Large intestine (tissue), 12 donors: ENCODE measurements at places on chromosomes 2 and 18.

- no peak for DNase-seq
Observed at GRCh38 chr2:191597186-191597751, 80.7 kb upstream of the NABP1 start.

GRCh38 chr18:45103319-45104048 lies 422.8 kb downstream of the SETBP1 start:
- peak; percentile 12 for DNase-seq

GRCh38 chr2:55355451-55355850 lies 64.2 kb downstream of the CCDC88A start:
- no peak for DNase-seq

DNA sequence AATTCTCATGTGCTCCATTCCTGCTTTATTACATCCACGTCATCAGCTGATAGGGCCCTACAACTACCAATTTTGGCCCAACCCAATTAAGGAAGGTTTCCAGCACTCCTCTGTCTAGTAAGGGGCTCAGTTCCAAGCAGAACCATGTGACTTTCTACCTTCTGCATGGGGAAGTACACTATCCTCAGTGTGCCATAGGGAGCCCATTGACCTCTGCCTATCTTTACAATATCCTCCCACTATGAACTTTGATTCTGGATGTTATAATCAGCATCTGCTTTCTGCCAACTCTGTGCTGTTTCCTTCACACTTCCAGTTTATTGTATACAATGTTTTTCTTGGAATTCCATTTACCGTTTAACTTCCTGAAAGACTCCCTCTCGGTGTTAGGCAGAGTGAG lies 53.9 kb upstream of the GCFC2 start:
- peak; percentile 17 for DNase-seq

DNA sequence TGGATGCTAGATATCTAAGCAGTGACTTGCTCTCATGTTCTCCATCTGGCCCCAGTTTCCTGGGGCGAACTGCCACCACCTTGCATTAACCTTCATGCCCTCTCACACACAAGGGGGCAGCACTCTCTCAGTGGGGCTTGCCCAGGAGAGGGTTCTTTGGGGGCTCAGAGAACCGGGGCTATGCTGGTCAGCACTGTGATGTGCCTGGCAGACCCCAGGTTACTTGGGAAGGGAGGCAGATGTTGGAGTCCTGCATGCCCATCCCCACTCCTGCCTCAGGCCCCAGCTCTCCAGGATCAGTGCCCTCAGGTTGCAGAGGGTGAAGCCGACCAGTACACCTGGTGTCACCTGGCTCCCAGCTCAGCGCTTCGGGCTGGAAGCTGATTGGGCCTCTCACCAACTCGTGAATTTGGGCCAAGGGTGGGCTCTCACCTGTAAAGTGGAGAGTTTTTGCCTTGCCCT lies 396.2 kb upstream of the HS6ST1 start:
- no peak for DNase-seq

- no peak for DNase-seq
Observed at GRCh38 chr18:59318460-59319050, at the start of gene CPLX4. Gene CPLX4, minus strand, starts transcription at chr18:59318649. Its CDS starts 187 bp downstream, at chr18:59318462.

GRCh38 chr2:95552911-95553310 lies 38.9 kb upstream of the TRIM43 start:
- DNase-seq: no peak

DNA sequence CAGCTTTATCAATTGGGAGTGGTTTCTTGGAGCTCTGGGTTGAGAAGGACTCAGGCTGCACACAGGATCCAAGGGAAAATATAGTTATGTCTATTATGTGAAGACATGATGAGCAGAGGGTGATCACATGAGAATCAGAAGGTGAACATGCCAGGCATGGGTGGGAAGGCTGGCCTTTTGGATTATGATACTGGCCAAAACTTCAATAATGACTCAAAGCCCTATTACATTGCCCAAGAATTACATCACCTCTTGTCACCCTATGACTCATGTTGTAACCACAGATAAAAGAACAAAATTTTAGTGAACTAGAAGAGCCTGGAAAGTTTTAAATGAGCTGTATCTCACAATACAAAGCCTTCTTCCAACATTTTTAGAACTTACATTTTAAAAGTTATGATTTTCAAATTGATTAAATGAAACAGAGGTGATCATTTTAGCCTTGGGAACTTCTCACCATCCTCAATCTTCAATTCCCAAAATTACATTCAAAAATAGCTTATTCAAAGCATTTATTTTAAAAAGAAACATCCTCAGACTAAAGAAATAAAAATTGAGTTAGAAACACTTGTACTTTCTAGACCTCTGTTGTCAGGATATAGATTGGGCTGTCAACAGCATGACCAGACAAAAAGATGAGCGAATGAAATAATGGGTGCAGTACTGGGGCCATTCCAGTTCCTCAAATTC lies 428.3 kb downstream of the MBD2 start:
- DNase-seq: peak; percentile 58

DNA sequence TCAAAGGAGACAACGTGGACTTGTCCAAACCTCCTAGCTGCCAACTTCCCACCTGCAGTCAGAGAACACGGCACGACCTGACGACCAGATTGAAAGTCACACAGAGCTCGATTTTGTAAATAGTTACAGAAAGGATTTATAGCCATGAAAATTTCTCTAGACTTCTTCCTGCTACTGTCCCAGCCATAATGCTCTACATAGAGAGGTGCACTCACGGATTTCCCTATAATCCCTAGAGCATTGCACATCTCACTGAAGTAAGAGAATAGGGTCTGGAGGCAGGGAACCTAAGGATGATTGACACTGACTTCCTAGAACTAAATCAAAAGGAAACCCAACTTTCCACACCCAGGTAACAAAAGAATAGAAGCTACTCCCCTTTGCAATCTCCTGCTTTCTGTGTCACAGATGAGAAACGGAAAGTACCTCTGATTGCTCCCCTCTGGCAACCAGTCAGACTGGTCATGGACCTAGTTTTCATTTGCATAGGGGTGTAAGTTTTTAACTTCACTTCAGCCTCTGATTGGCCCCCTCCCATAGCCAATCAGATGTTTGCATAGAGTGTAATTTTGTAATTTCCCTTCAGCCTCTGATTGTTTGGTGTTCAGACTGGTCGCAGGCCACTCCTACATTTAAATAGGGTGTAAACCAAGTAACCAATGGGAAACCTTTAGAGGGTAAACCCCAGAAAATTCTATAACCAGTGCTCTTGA lies 58.6 kb upstream of the FBXO11 start:
- no peak for DNase-seq

DNA sequence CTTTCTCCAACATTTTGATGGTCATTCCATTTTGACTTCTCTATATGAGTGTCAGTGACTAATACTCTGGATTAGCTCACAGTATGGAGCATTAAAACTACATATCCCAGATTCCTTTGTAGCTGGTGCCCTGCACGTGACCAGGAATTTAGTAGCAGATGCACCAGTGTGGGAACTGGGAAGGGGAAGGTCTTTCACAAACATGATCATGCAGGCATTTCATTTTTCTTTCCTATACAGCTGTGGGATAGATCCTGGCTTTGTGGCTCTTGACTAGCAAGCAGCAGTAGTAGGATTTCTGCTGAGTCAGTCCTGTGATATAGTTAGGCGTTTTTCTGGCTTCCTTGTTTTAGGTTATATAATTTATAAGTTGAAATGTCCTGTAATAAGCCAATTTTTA lies 971.0 kb upstream of the CDH2 start:
- DNase-seq: no peak

DNA sequence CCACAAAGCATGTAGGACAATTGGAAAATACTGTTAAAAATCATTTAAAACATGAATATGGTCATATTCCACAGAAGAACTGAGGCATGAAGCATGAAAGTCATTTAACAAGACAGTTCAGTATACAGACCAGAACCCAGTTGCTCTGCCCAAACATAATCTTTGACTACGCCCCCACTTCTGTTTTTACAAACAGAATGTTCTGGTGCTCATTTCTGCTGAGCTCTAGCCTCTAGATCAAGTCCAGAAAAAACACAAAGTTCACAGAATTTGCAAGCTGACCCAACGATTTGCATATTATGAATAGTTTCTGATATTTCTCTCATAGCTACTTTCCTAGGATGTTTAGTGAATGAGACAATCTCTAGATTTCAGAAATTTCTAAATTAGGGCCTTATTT lies 424.9 kb downstream of the PID1 start:
- DNase-seq: no peak

GRCh38 chr2:64582774-64583340 lies 58.7 kb downstream of the AFTPH start:
- DNase-seq: no peak

DNA sequence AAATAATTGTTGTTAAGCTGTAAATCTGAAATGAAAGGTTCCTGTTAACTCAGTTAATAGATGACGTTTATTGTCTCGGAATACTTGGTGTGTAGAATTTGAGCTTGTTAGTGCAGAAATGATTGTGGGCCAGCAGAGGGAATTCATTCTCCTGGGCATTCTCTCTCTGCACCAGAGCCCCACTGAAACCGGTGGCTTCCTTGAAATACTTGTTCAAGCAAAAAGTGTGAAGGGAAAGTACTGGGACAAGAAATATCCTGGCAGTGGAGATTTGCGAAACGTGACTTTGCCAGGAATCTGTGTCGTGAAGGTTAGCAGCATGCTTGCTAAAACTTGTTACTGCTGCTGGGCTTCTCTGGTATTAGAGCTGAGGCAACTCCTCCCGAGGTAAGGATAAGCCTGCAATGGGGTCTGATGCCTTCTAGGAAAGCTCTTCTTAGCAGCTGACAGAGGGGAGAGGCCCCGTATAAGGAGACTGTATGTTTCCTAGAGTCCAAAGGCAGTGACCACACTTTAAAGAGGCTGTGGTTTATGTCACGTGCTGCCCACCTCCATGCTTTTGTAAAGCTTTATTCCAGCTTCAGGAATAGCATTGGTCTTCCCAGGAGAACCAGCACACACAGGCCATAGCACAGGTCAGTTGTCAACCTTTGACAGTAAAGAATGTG lies 2.0 kb downstream of the ITGA6 start:
- DNase-seq: peak; percentile 79

DNA sequence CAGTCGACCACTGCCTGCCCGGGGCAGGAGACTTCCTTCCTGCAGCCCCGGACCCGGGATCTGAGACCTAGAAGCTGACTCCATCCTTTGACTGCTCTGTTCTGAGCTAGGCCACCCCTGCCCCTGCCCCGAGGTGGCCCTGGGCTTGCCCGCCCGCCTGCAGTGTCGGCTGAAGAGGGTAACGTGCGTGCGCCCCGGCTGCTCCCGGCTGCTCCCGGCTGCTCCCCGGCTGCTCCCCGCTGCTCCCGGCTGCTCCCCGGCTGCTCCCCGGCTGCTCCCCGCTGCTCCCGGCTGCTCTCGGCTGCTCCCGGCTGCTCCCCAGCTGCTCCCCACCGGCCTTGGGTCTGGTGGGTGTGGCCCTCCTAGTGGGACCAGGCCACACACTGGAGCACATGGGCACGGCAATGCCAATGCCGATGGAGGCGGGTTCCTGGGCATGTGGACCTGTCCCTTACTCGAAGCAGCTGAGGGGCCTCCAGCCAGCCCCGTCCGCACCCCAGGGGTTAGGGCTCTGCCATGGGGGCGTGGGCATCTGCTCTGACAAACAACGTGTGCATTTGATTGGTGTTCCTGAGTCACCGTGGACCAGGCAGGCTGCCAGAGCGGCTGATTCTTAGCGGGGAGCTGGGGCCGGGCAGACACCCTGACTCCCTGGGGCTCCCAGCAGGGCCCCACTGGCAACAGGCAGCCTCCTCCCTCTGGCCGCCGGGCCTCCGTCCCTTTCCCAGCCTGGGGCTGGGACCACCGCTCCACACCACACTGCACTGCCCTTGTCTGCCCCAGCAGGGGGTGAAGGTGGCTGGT lies 2.0 kb upstream of the GAL3ST2 start:
- no peak for DNase-seq

DNA sequence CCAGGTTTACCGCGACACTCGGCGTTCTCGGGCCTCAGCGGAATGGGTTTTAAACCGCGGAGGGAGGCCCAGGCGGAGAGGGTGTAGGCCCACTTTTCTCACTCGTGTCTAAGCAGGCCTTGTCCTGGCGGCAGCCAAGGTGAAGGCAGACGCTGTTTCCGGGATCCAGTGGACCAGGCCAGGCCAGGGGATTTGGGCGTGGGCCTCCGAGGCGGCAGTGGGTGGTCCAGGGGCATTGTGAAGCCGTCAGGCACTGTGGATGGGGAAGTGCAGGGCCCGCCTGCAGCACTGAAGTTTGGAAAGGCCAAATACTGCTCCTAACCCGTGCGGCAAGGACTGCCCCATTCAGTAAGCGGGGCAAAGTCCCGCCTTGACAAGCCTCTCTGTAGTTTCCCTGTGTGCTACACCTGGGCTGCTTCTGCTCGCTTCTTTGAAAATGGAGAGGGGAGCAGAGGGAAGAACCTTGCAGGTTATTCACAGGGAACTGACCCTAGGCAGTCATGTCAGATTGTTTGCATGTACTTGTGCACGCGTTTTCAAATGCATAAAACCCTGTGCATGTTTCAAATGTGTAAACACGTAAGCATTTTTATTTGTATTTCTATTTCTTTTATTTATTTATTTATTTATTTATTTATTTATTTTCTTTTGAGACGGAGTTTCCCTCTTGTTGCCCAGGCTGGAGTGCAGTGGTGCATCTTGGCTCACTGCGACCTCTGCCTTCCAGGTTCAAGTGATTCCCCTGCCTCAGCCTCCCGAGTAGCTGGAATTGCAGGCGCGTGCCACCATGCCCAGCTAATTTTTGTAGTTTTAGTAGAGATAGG lies 7.5 kb upstream of the DLX2 start:
- no peak for DNase-seq

DNA sequence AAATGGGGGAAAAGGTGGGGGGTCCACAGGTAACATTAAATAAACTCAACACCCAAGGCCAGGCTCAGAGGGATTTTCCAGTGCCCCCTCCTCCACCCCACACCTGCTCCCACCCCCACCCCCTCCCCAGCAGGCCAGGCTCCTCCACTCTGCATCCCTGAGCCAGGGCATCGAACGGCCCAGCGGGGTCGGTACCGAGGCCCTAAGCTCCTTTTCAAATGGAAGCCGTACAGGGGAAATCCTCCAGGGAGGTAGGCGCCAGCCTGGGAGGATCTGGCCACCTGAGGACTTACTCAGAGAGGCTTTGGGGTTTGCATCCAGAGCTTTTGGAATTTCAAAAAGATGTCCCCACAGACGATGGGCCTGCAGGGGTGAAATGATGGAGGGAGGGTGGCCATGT lies 46.5 kb downstream of the ZFP36L2 start:
- DNase-seq: no peak

- DNase-seq: no peak
Observed at GRCh38 chr2:224948005-224948404, 94.3 kb downstream of the DOCK10 start.

GRCh38 chr2:110667071-110667470 lies 10.8 kb downstream of the BUB1 start:
- DNase-seq: no peak

DNA sequence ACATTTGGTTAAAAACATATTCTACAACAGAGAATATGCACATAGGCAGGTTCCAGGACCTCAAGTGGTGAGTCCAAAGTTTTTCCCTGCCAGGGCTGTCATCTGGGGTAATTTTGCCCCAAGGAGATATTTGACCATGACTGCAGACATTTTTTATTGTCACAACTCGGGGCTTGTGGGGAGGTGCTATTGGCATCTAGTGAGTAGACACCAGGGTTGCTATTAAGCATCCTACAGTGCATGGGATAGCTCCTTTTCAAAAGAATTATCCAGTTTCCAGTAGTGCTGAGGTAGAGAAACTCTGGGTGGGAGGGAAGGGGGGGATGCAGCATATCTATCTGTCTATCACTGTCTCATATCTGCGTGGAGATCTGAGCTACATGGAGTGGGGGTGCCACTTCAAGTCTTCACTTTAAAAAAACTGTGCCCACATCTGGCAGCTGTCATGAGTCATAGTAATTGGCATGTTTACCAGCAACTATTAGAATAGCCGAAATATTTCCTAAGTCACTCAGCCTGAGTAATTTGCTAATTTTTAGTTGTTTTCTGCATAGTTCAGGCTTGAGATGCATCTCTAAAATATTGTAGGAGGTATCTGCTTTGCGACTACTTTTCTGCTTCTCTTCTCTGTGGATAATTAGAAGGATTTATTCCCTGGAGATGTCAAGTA lies 254.0 kb upstream of the RBMS1 start:
- no peak for DNase-seq
